ENCODE measurements at places on chromosomes 16 and 17. TPM values are rescaled to one million over a fixed set of nuclear protein-coding genes. Genes with fewer than 3 reads are reported as not detected.

KRTAP9-8 gene
- not detected for total RNA-seq

NOD2 gene
- total RNA-seq = 1.6 TPM

HOXB8 gene
- total RNA-seq = 2.0 TPM

OR1D5 gene
- not detected for total RNA-seq

STH gene
- total RNA-seq = not detected

PRSS21 gene
- 62.5 TPM for total RNA-seq

EFCAB5 gene
- total RNA-seq = 15.1 TPM

WNT9B gene
- total RNA-seq = not detected
